ENCODE measurements at places on chromosomes 11 and 22.

GRCh38 chr22:44029069-44029468 lies 5.0 kb downstream of the PARVB start:
- no peak for DNase-seq

DNA sequence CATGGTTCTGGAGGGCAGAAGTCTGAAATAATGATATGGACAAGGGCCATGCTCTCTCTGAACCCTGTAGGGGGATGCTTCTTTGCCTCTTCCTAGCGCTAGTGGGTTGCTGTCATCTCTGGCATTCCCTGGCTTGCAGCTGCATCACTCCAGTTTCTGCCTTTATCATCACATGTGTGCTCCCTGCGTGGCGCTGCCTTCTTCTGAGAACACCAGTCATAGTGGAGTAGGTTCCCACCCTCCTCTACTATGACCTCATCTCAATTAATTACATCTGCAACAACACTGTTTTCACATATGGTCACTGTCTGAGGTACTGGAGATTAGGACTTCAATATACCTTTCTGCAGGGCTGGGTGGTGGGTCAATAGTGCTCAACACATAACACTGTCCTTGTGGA lies 402.3 kb upstream of the NARS2 start:
- no peak for DNase-seq

GRCh38 chr11:115464269-115464668 lies 39.9 kb downstream of the CADM1 start:
- no peak for DNase-seq

- DNase-seq = no peak
These were observed 107.8 kb downstream of the FAR1 start for GRCh38 chr11:13776134-13776815.

DNA sequence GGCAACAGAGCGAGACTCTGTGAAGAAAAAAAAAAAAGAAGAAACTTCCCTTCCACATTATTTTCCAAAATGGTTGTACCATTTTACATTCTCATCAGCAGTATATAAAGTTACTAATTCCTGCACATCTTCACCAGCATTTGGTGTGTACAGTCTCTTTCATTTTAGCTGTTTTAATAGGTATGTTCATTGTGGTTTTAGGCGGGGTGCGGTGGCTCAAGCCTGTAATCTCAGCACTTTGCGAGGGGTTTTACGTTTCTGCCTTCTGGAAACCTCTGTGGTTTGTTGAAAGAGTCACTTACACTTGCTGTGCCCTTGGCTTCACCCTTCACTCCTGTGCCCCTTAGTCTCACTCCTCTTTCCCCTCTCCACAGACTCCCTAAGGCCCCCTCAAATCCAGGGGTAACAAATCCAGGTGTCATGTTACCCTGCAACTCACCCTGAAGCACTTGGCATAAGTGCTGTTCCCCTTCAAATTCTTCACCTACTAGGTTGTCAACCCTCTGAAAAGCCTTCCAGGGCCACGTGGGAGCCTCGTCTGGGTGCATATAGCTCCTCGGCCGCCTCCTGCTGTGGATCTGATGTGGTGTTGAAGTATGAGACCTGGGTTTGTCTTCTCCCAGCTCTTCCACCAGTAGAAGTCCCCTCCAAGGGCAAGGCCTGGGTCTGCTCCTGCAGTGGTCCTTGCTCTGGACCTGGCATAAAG lies 20.8 kb downstream of the TOB2 start:
- peak; percentile 90 for DNase-seq

DNA sequence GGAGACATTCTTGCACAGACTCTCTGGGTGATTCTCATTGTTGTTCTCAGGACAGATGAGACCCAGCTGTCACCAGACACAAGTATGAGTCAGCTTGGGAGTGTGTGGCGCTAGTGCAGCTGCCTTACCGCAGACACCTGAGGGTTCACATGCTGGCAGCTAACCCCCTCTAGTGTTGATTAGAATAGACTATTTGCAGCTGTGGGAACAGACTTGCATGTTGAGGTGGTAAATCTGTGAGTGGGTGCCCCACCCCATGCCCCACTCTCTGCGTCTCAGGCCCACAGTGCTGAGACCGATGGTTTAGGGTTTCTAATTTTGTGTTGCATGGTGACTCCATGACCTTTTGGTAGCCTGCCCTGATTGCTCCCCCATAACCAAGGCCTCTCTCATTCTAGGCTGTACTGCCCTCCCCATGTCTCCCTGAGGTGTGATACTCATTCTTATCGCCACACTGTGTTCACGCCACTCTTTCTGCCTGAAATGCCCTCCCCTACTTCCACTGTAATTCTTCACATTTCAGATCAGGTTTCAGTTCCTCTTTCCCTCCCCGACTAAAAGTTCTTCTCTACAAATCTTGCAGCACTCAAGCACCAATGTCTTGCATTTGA lies 73.7 kb upstream of the KIRREL3 start:
- no peak for DNase-seq

- DNase-seq = no peak
These were observed 620.4 kb downstream of the BRD1 start for GRCh38 chr22:49207008-49208003.

GRCh38 chr11:113376156-113376555 lies 11.4 kb upstream of the ANKK1 start:
- no peak for DNase-seq

DNA sequence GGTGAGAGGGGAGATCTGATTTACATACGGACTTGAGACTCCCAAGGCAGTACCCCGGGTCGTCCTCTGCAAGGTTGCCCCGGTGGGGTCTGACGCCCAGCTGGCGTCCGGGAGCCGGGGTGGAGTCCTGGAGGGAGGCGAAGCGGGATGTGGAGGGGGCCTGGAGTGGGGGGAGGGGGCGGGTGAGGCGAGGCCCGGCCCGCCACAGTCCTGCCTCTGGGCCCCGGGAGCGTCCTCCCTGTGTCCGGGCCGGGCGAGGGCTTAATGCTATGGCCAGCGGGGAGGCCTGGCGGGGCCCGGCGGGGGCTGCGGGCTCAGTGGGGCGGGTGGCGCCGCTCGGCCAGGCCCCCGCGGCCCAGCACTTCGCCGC lies 2.4 kb upstream of the MYBPC3 start:
- no peak for DNase-seq

DNA sequence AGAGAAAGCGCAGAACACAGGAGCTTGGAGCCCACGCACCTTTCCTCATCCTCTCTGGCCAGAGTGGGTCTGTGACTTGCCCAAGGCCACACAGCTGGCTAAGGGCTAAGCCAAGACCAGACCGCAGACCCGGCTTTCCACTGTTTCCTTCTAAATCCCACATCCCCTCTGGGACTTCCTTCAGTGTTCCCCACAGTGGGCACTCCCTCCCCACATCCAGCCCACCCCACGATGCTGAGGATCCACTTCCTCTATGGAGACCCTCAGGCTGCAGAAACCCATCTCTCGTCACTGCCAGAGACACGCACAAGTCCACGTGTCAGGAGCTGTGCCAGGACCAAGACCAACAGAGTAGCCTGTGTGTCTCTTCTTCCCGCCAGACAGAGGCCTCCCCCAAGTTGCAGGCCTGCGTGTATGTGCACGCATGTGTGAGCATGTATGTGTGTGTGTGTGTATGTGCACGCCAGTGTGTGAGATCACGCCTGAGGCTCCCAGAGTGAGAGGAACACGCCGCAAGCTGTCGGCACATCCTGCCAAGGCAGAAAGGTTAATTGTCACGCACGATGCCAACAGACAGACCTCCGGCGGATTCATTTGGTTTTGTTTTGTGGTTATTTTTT lies 21.6 kb downstream of the PDGFB start:
- no peak for DNase-seq

GRCh38 chr11:57144531-57145320 lies 37.0 kb upstream of the LRRC55 start:
- DNase-seq = no peak

- DNase-seq = no peak
These were observed 110.5 kb upstream of the NARS2 start for GRCh38 chr11:78685156-78685555.

GRCh38 chr22:27668828-27669797 lies 132.4 kb downstream of the MN1 start:
- DNase-seq = no peak

DNA sequence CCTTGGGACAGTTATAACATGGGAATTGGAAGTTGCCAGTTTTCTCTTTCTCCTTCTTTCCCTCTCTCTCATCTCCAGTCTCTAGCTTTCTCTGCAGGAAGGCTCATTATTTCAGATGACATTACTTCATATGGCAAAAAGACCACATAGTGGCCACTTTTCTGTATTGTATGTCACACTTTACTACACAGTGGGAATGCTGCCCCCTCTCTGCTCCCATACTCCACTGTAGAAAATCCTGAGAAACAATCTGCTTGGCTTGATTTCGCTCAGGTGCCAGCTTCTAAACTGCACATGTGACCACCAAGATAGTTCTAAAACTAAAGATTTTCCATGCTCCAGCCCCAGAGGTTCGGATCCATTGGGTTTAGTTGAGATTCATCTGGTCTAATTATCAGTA lies 860.7 kb upstream of the CCDC90B start:
- DNase-seq = no peak

DNA sequence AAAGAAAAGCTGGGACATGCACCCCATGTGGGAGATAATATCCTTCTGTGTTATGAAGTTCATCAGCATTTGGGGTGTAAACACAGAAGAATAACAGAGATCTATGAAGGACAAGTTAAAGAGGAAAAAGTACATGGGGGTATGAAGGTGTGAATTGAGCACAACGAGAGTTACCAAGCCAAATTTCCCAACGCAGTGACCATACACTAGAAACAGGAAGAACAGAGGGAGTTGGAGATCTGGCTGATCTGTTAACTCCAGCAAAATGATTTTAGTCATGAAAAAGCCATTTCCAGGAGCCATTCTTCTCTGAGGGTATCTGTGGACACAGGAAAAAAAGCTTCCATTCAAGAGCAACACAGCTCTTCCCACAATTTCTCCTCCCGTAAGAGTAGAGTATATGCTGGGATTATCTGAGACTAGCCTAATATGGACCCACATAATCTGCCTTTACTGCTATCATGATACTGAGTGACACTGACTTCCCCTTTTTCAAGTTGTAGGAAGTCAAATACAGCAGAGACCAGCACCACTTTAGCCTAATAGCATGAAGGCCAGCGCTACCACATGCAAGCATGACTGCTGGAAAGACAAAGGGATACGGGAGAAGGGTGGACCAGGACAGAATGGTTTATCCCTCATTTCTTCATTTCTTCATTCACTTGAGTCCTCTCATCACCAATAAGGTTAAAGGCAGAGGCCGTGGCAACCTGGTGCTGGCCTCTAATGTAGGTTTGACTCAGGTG lies 19.6 kb upstream of the OR8D2 start:
- DNase-seq = no peak

- DNase-seq = no peak
These were observed 86.7 kb downstream of the ARHGAP8 start for GRCh38 chr22:44839061-44839460.

DNA sequence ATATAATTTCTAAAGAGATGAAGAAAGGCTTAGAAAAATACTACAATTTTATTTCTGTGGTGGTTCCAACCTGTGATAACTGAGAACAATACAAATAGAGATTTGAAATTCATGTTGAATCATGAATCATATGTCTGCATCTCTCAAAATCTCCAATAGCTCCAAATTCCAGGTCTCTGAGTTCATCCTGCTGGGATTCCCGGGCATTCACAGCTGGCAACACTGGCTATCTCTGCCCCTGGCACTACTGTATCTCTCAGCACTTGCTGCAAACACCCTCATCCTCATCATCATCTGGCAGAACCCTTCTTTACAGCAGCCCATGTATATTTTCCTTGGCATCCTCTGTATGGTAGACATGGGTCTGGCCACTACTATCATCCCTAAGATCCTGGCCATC lies at the start of gene OR56B1:
Gene OR56B1 (plus strand): TSS at position 53 of the 400 bp plus-strand sequence. CDS start 69 bp downstream, at position 122.
- no peak for DNase-seq

- DNase-seq = no peak
These were observed 1089.3 kb downstream of the FAM181B start for GRCh38 chr11:81644239-81644840.

DNA sequence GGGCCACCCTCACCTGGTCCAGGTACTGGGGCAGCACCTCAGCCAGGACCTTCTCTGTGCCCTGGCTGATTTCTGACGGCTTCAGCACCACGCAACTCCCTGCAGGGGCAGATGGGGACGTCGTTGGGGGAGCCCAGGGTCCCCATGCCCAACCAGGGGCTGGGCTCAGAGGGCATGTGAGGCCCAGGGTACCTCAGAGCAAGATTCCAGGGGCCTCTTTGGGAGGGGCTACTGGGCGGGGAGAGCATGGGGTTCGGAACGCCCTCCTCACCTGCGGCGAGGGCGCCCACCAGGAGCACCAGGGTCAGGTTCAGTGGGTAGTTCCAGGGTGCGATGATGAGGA lies 8.1 kb downstream of the ALDH3B2 start:
- no peak for DNase-seq

DNA sequence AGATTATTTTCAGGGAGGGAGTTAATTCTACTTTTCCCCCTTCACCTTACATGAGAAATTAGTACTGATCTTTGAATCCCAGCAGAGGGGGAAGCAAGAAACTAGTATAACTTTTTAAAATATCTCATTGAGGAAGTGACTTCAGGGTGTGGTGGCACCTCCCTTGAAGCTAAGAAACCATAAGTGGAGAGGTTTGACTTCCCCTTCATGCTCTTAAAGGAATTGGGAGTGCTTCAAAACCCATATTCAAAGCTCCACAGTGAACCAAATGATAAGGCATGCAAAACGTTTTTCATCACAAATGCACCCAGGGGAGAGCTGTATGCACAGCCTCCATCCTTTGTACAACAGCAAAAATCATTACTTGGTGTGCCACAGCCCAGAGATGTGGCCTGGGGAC lies 540 bp downstream of the MS4A14 start:
- no peak for DNase-seq

DNA sequence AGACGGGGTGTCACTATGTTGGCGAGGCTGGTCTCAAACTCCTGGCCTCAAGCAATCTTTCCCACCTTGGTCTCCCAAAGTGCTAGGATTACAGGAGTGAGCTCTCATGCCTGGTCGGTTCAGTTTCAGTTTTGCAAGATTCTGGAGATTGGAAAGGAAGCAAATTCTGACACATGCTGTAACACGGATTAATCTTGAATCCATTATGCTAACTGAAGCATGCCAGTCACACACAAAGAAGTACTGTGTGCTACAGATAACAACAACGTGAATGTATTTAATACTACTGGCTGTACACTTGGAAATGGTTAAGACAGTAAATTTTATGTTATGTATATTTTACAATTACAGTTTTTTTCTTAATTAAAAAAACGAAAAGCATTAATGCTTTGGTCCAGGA lies 107.6 kb downstream of the MED15 start:
- DNase-seq = no peak
